Daoy (cell line): ENCODE measurements at places on chromosomes 1 and 21. TPM values are rescaled to one million over a fixed set of nuclear protein-coding genes. Genes with fewer than 3 reads are reported as not detected.

GRCh38 chr1:230866171-230867070 is 1.9 kb downstream of the C1orf198 start:
- no peak for DNase-seq

DNA sequence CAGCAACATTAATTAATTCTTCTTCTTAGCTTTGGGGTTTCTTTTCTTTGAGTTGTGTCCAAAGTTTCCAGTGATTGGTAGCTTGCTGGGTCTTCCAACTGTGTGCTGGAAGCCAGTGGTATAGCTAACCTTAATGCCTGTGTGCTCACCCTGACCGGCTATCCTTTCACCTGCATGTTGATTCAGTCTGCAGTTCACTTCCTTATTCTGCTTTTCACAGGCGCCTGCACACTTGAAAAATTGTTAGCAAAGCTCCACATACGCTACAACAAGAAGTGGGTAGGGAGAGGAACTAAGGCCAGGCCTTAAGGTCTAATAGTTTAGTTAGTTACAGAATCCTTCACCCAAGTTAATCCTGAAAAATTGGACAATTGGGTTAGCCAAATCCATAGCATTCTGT is 35.7 kb downstream of the NCF2 start:
- no peak for DNase-seq

The DCDC2B gene
- total RNA-seq, result not detected in 2 replicates

- peak; percentile 75 for DNase-seq
Observed at GRCh38 chr1:99681583-99681982, 35.7 kb downstream of the PALMD start.

DNA sequence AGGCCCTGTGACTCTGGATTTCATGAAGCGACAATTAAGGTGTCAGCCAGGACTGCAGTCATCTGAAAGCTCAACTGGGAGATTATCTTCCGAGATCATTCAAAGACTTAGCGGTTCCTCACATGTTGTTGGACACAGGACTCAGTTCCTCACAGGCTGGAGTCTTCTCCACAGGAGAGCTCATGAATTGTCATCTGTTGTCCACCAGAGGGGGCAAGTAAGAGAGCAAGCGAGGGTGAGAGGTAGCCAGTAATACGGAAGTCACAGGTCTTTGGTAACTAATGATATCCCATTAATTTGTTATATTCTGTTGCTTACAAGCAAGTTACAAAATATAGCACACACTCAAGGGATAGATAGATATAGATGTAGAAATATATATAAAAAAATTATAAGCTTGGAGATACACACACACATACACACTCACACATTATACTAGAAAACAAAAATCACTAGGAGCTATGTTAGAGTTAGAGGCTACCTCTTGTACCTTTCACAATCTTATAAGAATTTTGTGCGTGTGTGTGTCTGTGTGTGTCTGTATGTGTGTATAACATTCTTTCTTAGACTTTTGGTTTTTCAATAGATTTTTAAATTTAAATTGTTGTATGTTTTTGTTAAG is 1695.3 kb downstream of the BRINP3 start:
- peak; percentile 64 for DNase-seq

The SPAG17 gene
- not detected in 2 replicates for total RNA-seq

- no peak for DNase-seq
Observed at GRCh38 chr1:53176452-53177208, 20.0 kb upstream of the CPT2 start.

DNA sequence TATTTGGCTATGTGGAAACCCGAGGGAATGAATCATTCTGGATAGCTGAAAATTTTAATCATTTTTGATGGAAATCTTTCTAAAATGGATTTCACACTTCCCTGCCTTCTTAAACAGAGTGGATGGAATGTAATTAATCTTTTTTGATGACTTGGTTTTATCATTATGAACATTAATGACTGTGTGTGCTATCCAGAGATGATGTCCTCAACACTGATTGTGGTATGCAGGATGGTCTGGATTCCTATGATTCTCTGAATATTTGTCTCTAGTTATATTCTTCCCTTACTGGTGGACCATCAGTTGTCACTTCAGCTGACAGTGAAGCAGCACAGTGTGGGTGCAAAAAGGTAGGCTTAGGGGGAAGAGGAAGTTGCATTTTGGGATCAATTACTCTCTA is 513.5 kb downstream of the LMO4 start:
- no peak for DNase-seq

GRCh38 chr1:46682064-46682463 is 10.4 kb downstream of the TEX38 start:
- no peak for DNase-seq

The PRDX1 gene
- 791 and 852 TPM in 2 replicates for total RNA-seq
